ENCODE measurements at places on chromosomes 3 and 15.
A peak's percentile ranks its signal among the peaks of the same experiment; 100 is the strongest.

DNA sequence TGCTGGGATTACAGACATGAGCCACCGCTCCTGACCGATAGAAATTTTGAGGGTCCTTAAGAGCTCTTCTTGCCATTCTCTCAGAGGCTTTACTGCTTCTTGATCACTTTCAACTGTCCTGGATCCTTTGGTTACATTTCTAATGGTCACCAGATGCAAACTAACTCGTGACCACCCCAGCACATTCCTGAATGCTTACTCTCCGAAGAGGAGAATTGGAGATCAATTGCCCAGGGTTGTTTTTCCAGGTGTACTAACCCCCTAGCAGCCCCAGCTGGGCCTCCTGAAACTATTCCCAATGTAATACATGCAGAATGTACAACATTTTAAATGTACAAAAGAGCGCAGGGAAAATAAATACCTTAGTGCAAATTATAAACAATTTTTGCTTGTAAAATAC is 65.1 kb upstream of the TBL1XR1 start:
- DNase-seq, result no peak

GRCh38 chr3:45437383-45437782 is 49.0 kb downstream of the LARS2 start:
- no peak for DNase-seq

GRCh38 chr3:195407531-195408409 is 35.0 kb downstream of the ACAP2 start:
- DNase-seq, result no peak

DNA sequence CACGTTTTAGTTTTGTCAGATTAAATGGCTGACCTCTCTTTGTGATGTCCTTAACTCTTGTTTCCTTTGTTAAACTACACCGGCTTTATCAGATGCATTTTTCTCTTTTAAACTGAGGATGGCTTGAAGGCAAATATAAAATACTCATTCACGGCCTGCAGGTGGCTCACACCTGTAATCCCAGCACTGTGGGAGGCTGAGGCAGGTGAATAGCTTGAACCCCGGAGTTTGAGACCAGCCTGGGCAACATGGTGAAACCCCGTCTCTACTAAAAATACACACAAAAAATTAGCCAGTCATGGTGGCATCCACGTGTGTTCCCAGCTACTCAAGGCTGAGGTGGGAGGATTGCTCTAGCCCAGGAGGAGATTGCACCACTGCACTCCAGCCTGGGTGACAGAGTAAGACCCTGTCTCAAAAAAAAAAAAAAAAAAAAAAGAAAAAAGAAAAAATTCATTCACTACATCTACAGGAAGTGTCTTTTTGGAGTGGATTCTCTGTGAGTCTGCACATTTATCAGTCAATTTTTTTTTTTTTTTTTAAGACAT is 34.7 kb upstream of the SACM1L start:
- DNase-seq, result no peak

- no peak for DNase-seq
Measured at GRCh38 chr3:112377568-112378071, 44.7 kb downstream of the CD200 start.

DNA sequence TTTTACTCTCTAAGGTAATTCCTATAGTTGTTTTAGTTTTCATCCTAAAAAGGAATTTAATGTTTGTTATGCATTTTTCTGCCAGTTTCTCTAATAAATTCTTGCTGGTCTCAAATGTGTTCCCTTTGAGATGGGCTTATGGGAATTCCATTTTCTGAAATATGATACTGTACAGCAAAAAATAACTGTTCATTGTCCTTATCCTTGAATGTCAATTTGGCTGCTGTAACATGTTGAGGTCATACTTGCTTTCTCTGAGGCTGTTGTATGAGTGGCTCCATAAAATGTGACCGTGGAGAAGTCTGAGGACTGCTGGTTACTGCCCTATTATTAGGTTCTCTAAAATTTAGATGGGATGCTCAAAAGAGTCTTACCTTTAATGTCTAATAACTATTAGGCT is 266.5 kb downstream of the ADAMTS17 start:
- no peak for DNase-seq

DNA sequence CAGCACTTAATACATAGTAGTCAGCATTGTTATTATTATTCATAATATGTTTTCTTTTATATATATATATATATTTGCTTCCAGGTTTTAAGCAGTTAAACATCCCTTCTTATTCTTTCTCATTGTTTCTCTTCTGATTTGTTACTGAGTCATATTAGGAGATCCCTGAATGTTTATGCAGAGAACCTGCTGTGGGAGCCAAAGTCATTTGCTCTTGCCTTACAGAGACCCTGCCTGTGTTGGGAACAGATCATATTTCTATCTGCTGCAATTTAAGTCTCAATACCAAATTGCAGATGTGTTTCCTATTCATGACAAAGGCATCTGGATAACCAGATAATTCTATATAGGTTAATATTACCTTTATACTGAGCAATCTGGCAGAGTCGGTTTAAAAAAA is 323.0 kb upstream of the UMPS start:
- DNase-seq, result no peak

GRCh38 chr3:114686621-114687020 is 392.8 kb downstream of the TIGIT start:
- no peak for DNase-seq

- no peak for DNase-seq
Measured at GRCh38 chr3:174495928-174496327, 363.2 kb upstream of the NAALADL2 start.

GRCh38 chr3:105771392-105771791 is 97.4 kb downstream of the CBLB start:
- DNase-seq, result no peak

GRCh38 chr3:149813367-149814281 is 609 bp downstream of the RNF13 start:
- peak; percentile 16 for DNase-seq

GRCh38 chr3:25592510-25592968 is 72.2 kb downstream of the TOP2B start:
- DNase-seq, result no peak

DNA sequence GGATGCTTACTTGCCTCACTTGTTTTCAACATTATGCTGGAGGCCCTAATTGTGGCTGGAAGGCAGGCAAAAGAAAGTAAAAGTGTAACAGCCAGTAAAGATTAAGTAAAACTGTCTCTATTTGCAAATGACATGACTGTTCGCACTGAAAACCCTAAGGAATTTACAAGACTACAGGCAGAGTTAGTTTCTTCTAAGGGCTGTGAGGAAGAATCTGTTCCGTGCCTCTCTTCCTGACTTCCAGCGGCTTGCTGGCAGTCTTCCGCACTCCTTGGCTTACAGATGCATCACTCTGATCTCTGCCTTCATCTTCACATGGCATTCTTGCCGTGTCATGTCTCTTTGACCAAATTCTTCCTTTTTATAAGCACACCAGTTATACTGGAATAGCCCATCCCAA is 86.1 kb downstream of the DLG1 start:
- DNase-seq, result no peak

DNA sequence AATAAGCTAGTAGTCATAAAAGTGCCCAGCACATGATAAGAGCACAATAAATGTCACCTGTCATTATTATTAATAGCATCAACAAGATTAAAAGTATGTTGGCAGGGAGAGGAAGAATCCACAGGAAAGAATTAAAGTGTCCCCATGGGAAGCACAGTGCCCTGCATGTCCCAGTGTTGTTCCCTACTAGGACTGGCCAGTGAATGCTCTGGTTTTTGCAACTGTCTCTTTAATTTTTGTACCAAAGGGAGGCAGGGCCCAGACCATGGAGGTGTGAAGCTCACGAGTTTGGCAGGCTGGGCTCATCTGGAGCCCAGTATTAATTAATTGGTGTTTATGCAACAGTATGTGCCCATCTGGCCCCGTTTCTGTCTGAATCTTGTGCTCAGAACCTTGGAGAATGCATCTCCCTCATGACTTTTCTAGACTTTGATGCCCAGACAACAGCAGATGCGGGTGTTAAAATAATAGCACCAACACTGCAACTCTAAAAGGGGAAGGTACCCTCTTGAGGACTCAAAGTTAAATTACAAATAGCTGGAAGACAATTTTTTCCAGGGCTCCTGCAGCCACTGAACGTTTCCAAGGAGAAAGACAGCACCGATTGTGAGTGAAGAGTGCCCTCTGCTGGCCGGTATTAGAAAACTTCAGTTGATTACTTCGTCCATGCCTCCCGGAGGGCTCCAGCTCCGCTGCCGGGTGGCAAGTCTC is 71.9 kb upstream of the SPATA12 start:
- peak; percentile 70 for DNase-seq

- DNase-seq, result no peak
Measured at GRCh38 chr15:61084944-61085367, 144.1 kb downstream of the RORA start.

GRCh38 chr3:188320757-188321156 is 166.8 kb downstream of the LPP start:
- no peak for DNase-seq

DNA sequence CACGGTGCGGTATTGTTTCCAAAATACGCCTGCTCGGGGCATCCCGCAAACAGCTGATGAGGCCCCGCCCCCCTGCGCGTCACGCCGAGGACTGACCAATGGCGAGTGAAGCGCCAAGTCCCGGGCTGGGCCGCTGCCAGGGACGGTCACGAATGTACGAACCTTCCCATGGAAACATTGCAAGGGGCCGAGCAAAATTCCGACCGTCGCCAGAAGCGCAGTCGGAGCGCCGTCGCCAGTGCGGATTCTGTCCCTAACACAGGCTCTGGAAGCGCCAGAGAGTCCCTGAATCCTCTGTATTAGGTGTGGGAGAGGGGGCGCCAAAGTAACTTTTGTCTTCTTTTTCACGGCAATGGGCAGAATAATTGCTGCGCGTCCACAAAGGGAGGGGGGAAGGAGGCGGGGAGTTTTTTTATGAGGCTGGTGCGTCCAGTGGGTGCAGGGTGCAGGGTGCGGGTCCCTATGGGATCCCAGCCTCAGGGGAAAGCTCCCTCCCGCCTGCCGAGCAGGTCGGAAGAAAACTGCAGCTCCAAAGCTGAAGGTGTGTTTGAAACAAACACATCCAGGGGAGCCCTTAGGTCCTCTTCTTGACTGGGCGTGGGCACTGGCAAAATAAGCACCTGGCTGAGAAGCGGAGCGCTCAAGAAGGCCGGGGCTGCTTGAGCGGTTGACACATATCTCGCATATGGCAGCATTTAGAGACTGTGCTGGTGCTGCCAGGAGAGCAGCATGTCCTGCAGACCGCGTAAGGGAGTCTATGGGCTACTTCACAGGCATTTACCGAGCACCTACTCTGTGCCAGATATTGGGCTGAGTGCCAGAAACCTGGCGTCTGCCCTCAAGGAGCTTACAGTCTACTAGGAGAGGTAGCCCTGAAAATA is at the start of gene BMF:
Gene BMF (minus strand): TSS at position 25 of the 881 bp plus-strand sequence. CDS start 2,793 bp downstream, outside the sequence.
- DNase-seq, result peak; percentile 95

GRCh38 chr3:102225407-102226132 is 209.2 kb upstream of the ZPLD1 start:
- no peak for DNase-seq

GRCh38 chr3:168514252-168514651 is 418.5 kb upstream of the GOLIM4 start:
- DNase-seq, result no peak

GRCh38 chr15:51266656-51267050 is 71.7 kb downstream of the CYP19A1 start:
- no peak for DNase-seq

GRCh38 chr15:65204931-65205660 is 6.2 kb downstream of the CILP start:
- DNase-seq, result no peak

DNA sequence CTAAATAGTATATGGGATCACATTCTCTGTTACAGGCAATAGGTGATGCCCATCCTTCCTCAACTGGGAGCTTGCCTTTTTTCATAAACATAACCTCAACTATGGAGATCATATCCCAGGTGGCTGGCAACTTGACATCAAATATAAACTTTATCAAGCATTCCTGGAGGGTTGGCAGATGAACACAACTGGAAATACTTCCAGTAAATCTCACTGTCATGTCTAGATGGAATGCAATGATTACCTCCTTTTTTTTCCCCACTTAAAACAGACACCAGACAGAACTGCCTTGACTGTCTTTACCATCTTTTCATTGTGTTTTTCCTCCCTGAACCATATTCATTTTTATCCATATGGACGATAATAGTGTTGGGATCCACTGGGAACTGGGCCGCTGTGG is 43.1 kb upstream of the PFN2 start:
- no peak for DNase-seq

DNA sequence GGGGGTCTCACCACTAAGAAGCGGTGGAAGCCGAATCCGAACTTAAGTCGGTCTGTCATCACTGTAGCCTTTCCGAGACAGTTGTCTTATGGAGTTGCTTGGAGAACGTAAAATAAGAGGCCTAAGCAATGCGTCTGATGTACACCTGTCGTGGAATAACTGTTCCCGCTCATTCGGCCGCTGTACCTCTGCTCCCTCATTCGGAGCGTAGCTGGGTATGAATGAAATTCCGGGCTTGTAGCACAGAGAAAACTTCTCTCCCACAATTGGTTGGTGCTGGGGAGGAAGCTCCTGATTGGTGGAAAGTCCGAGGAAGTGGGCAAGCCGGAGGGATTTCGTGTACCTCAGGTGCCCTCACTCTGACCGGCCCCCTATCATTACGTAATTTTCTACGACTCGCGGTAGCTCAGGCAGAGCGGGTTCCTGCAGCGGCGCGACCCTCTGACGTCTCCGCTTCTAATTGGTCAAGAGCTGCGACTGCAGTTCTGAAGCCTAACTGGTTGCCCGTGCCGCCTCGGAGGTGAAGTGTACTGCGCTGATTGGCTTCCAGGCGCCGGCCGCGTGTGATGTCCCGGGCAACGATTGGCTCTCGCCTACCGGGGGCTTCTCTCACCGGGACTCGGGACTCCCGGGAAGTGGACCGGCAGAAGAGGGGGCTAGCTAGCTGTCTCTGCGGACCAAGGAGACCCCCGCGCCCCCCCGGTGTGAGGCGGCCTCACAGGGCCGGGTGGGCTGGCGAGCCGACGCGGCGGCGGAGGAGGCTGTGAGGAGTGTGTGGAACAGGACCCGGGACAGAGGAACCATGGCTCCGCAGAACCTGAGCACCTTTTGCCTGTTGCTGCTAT is at the start of gene DNAJB11:
Gene DNAJB11 (plus strand): TSS at position 625 of the 845 bp plus-strand sequence. CDS start 178 bp downstream, at position 803.
- peak; percentile 91 for DNase-seq

DNA sequence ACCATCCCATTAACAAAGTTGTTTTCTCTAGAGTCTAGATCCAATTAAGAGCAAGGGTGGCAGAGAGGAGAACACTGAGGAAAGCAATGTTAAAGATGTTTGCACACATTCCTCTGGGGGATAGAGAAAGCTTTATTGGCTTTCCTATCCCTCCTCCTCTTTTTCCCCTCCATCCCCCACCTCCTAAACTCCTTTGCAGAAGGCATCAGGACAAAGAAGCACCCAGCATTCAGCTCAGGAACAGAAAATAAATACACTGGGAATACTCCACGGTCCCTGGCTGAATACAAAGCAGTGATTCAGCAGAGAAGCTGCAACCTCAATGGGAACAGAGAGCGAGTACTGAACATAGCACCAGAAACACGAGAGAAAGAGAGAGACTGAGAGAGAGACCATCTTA is 21.9 kb downstream of the LSAMP start:
- no peak for DNase-seq

DNA sequence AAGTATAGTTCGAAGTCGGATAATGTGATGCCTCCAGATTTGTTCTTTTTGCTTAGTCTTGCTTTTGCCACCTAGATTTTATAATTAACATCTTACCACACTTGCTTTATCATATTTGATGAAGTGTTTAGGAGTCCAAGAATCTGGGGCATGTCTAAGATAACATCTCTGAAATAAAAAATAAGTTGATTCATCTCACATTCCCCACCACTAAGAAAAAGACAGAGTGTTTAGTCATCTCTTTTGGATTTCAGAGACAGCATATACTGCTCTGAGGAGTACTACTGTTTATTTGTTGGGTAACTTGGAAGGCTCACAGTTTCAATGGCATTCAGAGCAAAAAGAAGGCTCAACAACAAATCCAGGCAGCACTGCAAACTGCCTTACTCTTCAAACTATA is 324.2 kb upstream of the ATP11B start:
- no peak for DNase-seq

All from memory B cell (primary cell).